Activated CD4-positive, alpha-beta T cell treated with anti-CD3 and anti-CD28 coated beads, Interleukin-2, amount 10 ng/mL, durations not matched to agents 24 days and 14 days (primary cell): ENCODE measurements at places on chromosomes 7 and 10.
A peak's percentile ranks its signal among the peaks of the same experiment; 100 is the strongest.

GRCh38 chr7:114759347-114760062 is 162.4 kb upstream of the MDFIC start:
- DNase-seq = no peak

- DNase-seq = peak; percentile 73
Measured at GRCh38 chr10:16612115-16612980, 90.7 kb upstream of the C1QL3 start.

- no peak for DNase-seq
Measured at GRCh38 chr10:53022611-53023088, 250.1 kb upstream of the MBL2 start.

GRCh38 chr10:29669149-29669548 is 34.4 kb upstream of the SVIL start:
- no peak for DNase-seq

DNA sequence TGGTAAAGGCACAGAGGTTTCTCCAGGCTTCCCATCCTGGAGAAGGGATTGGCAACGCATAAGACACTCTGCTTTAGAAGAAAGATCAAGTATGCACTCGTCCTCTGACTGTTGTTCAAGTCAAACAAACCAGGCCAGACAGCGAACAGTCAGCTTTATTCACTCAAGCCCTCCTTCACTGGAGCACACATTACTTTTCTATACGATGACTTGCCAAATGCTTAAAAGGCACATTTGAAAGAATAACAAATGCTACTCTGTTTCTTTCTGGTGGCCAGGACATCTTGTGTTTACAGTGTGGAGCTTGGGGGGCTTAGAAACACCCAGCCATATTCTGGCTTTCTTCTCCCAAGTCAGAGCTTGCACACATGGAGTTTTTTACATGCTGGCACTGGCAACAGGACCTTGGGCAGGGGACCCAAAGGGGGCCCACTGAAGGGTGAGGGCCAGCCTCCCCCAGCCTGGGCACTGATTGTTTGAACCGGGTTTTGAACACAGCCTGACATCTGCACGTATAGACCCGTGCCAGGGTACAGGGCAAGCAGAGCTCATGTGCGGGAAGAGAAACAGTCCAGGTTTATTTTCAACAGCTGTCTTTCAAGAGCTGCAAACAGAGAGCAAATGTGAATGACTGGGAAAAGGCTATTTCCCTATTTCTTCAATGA is 33.3 kb upstream of the FGFR2 start:
- no peak for DNase-seq

GRCh38 chr7:35605760-35606159 is 89.2 kb downstream of the HERPUD2 start:
- DNase-seq = peak; percentile 44

DNA sequence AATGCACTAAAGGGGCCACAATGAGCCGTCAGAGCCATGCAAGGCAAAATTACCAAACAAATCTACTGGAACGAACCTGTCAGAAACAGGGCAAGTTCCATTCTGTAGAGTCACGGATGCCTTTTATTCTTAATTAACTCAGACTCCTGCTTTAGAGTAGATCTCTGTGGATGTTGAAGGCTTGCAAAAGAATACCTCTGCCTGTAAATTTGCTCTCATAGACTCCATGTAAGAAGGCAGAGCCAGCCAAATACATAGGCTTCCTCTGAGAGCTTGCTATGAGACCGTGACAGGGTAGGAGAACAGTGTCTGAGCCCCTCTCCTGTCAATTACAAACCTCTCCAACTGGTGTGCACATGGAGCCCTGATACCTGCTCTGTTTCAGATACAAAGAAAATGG is 787.9 kb upstream of the POM121L12 start:
- DNase-seq = no peak

DNA sequence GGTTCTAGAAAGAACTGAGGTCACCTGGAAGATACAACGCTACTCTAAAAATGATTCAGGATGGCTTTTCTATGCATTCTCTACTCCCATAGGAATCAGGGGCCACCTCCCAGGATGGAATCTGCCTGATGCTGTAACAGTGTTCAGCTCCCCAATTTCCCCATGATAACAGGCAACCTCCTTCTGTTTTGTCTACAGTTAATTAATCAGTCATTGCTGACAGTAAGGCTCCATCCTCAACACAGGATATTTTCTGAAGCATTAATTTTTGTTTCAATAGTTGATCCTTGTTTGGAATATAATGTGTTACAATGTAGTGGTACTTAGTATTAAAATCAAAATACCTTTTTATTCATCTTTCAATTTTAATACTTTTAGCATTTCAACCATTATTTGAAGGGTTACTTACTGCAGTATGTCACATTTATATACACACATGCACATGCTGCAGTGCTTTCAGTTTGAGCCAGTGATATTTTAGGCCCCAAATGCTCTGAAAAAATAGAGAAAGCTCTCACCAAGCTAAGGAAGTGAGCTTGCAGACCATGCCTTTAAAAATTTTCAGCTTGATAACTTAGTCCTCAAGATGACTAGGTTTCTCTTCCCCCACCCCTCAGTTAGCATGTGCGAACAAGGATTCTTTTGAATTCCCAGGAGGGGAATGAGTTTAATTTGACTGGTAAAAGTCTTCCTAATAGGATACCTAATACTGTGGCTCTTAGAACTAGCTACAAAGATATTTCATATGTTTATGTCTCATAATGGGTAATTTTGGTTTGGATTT is 592 bp upstream of the PIK3CG start:
- DNase-seq = peak; percentile 62

- no peak for DNase-seq
Measured at GRCh38 chr7:155893664-155894063, 81.4 kb upstream of the SHH start.

DNA sequence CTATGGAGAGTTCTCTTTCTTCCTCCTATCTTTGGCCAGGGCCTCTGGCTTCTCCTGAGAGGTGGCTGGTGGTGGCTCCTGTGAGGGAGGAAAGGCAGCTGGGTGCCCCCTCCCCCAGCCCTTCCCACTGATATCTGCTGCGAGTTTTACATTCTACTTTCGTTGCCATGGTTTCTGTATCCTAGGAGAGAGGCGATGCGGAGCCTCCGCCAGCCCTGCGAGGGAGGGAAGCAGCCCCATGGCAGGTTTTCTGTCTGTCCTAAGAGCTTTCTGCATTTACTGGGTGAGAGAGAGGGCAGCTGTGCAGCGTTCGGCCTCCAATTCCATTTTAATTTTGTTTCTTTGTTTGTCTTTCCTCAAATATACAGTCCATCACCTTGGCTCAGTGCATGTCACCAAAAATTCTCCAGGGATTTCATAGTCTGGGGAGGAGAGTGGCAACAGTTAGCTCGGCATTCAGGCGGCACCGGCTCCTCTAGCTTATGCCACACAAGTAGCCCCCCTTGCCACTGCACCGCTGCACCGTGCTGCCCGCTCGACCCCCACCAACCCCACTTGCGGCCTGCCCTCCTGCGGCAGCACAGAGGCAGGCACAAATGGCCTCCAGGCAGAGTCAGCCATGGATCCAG is 20.4 kb downstream of the DNAJB12 start:
- DNase-seq = peak; percentile 78

DNA sequence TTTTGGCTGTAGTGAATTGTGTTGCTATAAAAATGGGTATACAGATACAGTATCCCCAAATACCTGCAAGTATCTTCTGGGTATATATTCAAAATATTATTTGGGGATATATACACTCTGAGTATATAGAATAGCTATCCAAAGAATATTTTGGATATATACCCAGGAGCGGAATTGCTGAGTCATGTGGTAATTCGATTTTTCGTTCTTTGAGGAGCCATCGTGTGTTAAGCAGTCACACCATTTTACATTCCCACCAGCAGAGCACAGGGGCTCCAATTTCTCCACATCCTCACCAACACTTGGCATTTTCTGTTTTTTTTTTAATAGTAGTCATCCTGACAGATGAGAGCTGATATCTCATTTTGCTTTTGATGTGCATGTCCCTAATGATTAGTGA is 61.9 kb downstream of the TEX36 start:
- DNase-seq = no peak

DNA sequence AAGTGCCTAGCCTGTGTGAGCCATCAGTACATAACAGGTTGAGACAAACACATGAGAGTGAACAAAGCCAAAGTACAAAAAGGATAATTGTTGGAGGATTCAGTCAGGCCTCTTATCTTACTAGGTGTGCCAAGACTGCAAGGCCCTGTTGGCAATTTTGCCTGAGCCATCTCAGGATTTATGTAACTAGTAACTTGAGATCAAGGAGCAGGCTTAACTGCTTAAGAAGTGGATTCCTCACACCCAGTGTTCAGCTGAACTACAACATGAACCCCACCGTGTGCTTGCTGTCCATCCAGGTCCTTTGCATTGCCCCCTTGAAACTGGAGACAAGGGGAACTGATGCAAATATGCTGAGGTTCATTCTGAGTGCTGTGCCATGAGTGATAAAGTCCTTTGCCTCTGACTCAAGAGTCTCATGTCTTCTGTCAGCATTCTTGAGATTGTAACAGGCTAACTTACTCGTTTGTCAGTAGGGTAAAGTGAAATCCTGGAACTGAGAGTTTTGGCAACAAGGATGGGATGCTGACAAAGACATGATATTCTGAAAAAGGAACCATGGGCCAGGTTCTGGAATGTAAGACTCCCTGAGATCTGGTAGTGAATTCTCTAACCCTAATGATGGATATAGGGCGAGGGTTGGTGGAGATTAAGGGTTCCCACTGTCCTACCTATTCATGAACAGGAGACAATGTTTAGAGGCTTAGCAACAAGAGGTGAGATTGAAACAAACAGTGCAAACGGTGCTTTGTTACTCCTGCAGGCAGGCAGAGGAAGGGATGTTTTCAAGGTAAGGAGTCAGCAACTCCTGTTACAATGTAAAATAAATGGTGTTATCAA is 44.1 kb upstream of the GATAD1 start:
- DNase-seq = no peak

- DNase-seq = no peak
Measured at GRCh38 chr10:89203237-89203636, 3.9 kb downstream of the CH25H start.

GRCh38 chr7:129567377-129567776 is 44.1 kb upstream of the NRF1 start:
- no peak for DNase-seq

DNA sequence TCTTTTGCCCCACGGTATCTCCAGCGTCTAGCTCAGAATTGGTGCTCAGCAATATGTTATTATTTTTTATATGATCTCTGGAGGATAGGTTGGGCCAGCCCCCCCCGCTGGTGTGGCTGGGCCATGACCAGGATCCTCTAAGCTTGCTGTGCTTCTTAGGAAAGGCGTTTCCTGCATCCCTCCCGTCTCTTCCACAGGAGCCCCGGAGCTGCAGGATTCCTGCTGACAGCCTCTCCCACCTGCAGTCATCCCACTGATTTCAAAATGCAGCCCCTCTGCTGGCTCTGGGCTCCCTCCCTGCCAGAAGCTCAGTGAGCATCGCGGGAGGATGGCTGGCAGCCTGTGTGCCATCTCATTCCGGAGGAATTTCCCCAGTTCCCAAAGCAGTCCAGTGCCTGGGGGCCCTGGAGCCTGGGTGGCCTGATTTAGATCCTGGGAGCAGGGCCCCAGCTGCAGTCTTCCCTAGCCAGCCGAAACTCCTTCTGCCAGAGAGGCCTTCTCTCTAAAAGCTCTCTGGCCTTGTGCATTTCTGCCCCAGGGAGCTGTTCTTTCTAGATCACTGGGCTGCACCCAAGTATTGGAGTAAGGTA is 21.8 kb upstream of the GOLGA7B start:
- no peak for DNase-seq

- no peak for DNase-seq
Measured at GRCh38 chr7:17367502-17367901, 69.0 kb downstream of the AHR start.

DNA sequence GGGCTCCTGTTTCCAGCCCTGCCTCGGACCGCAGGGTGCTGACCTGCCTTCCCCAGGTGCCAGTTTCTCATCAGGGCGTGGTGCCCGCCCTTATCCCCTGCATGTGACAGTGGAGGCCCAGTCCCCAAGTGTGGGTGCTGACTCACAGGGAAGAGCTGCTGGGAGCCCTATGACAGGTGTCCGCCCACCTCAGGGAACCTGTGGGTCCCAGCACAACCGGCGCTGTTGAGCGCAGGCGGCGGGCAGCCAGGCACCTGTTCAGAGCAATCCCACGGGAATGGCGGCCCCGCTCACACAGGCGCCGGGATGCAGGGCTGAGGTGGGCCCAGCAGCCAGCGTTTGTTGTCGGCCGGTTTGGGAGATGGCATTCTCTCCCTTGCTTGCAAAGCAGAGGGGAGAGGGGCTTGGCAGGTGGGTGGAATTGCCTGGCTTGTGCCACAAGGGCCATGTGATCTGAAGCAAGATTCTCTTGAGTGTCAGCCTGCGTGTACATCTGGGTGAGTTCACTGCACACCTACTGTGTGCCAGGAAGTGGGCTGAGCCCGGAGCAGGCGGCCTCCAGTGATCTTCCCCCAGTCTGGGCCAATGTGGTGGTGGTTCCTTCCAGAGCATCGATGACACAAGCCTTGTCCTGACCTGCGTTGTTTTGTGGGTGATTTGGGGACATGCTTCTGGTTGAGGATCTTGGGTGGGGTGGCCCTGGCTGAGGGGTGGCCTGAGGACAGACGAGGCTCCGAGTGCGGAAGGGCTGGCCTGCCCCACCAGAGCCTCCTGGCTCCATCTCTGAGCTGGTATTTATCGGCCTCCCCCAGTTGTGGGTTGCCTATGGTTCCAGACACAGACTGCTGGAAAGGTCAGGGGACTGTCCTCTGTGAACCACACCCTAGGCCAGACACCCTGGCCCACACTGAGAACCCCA is 2.4 kb downstream of the PWWP2B start:
- no peak for DNase-seq

DNA sequence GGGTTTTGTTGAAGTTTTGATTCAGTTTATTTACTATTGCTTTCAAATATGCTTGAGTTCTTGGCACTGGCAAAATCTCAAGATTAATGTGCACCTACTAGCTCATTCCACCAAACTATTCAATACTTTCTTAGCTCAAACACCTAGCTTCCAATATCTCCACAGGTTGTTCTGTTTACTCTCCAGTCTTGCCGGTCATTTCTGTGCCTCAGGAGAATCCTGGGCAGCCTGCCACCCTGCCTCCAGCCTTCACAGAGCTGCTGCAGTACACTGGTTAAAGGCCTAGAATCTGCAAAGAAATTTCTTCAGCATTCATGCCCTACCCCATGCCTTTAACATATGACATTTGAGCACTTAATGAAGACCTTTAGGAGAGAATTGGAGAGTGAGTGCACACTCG is 4.0 kb upstream of the TMEM106B start:
- no peak for DNase-seq

- DNase-seq = no peak
Measured at GRCh38 chr10:43760514-43760913, 111.8 kb upstream of the ZNF32 start.

- no peak for DNase-seq
Measured at GRCh38 chr7:114413761-114414155, 857 bp upstream of the FOXP2 start.

- DNase-seq = no peak
Measured at GRCh38 chr7:1922870-1923236, 252.8 kb downstream of the ELFN1 start.

DNA sequence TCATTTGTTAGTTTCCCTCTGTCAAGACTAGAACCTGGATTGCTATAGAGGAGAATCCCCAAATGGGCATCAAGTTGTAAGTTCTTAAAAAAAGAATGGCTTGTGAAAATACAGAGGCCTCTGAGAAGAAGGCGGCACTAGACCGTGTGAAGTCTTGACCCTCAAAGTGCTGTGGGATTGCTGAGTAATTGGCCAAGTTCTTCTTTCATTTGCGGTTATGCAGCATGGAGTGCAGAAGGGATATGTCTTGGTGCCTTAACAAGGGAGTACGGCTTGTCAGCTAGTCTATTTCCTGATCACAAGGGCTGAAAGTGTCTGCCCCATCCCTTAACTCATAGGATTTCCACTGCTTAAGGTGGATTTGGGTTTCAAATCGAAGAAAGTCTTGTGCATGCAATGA is 81.2 kb downstream of the MKX start:
- no peak for DNase-seq
